ENCODE measurements at places on chromosomes 3 and 15. TPM values are rescaled to one million over a fixed set of nuclear protein-coding genes. Genes with fewer than 3 reads are reported as not detected.

GRCh38 chr3:123344175-123344906 is 104.5 kb downstream of the ADCY5 start:
- no peak for DNase-seq

CDHR4 gene
- total RNA-seq = not detected

DNA sequence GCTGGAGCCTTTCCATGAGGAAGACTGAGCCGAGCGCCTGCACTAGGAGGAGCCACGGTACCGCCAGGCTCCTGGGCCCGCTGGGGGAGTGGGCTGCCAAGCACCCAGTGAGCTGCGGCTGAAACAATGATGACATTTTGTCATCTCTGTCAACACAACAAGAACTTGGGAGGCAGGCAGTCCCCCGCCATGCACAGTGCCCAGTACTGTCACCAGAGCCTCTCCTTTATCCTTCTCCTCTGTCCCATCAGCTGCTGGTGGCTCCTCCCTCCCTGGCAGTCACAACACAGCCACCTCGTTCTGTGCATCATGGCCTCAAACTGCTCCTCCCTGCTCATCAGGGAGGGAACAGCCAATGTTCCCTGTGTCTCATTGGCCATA is 34.0 kb upstream of the PCSK6 start:
- no peak for DNase-seq

ACVR2B gene
- 5.5 TPM for total RNA-seq

DNA sequence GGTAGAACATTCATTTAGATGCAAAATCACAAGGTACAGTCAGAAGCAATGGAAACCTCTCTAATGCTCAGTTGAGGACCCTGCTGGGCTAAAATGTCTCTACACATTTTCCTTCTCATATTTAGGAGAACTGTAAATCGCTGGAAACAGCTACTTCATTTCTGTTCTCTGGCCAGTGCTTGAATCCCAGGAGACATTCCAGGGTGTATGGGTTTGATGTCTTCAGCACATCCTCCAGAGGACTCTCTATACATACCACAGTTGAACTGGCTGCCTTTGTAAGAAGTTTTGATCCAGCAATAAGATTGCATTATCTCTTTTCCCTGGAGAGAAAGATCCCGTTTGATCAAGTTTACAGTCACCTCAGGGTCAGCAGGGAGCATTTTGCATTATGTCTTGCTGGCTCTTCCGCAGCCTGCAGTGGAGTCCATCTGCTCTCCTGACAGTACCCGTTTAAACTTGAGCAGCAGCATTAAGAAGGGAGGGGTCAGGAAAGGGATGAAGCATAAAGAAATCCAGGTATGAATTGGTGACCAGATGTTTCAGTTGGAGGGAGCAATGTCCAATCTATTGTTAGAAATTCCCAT is 676.0 kb downstream of the EPHA3 start:
- no peak for DNase-seq

DNA sequence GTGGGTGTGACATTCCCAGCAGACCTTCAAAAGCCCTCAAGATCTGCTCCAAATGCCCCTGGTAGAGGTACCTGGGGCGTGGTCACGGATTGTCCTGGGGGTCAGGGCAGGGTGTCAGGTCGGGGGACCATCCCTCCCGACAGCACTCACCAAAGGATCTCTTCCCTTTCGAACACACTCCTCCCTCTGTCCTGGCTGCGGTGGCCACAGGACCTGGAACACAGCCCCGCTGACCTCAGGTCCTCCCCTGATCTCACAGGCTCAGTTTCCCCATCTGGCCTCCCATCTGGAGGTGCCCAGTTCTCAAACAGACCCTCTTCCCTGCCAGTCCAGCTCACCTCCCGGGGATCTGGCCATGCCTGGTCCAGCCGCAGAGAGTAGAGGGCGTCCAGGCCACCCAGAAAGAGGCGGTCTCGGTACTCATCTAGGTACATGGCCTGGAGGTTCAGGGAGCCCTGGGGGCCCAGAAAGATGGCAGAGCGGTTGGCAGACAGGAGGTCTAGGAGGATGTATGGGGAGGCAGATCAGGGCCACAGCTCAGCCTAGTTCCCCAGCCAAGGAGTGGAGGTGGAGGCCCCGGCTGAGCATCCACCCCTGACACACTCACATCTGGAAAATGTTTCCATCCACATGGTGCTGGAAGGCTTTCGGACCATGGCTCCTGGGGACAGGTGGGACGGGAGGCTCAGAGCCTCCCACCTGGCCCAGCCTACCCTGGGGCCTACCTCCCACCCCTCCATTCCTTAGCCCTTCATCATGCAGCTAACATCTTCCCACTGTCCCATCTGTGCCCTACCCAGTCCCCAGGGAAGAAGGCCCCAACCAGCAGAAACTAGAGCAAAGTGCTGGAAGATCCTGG is 2.3 kb downstream of the SEMA3G start:
- DNase-seq = no peak

ECE2 gene
- total RNA-seq = not detected

DNA sequence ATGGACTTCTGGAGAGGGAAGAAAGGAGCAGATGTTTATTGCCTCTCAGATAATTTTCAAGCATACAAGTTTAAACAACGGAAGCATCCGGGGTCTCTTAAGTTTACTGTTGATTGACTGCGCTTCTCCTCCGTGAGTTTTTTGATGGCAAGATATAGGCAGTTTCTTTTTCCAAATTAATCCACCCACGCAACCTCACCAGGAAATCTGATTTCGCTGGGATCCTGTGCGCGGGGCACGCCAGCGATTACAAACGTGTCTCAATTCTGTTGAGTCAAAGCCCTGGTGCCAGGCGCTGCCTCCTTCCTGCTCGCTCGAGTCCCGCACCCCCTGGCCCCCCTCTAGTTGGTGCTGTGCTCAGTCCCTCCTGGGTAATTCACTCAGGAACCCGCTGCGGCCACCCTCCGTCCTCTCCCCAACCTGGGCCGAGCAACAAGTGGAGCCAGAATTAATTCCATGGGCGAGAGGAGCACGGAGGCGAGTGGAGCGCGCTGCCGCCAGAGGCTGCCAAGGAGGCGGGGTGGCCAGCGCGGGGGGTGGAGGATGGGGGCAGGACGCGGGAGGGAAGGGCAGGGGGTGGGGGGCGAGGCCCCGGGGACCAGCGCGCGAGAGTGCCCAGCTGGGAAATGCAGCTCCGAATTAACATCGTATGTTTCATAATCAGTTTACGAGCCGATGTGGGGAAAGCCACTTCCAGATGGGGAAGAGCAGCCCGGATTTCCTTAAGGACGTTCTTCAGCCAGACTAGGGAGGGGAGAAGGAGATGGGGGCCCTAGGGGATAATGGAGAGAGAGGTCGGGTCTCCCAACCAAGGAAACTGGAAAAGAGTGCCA is 6.0 kb downstream of the WNT5A start:
- DNase-seq = no peak

- DNase-seq = no peak
These were observed at the start of the genes CHDH and IL17RB for GRCh38 chr3:53846134-53846850. Gene CHDH (minus strand): TSS chr3:53846419. CDS start chr3:53824008, 22,411 bp downstream. Gene IL17RB (plus strand): TSS chr3:53846568. CDS start chr3:53846589, 21 bp downstream.

PP2D1 gene
- not detected for total RNA-seq

- DNase-seq = no peak
These were observed 32.2 kb downstream of the MCTP2 start for GRCh38 chr15:94263341-94264273.

LSMEM2 gene
- not detected for total RNA-seq

SNX22 gene
- 0.61 TPM for total RNA-seq

DNA sequence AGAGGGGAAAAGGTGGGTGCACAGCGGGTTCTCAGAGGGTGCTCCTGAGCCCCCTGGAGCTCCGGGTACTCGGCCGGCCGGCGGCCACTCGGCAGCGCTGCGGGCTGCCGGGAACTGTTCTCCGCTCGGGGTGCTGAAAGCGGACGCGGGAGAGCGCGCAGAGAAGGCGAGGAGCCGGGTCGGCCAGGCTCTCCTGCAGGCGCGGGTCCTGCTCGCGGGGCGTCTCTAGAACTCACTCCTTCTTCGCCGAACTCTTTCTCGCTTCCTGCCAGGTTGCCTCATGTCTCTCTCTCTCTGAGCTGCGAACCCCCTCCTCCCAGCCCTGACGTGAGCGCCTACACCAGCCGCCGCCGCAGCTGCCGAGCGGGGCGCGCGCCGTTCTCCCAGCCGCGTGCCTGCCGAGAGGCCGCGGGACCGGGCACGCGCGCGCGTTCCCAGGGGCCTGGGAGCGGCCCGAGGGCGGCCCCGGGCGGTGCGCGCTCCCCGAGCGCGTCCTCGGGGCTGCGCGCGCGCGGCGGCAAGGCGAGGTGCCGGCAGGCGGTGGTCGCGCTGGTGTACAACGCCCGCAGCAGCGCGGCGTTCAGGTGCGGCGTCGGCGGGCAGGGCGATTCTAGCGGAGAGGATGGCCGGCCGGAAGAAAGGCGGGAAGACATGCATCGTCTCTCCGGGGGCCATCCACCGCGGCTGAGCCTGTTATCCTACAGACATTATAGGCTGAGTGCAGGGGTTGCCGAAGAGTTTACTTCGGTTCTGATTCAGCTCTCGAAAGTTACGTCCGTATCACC is at the start of gene PEX5L:
Gene PEX5L, minus strand, starts transcription at position 267 of the 785 bp plus-strand sequence. CDS start 338 bp downstream, outside the sequence.
- no peak for DNase-seq

GRCh38 chr3:157204431-157204830 is 44.5 kb upstream of the CCNL1 start:
- DNase-seq = no peak

- DNase-seq = no peak
These were observed 358.6 kb upstream of the BCHE start for GRCh38 chr3:166195808-166196207.

NFKBIZ gene
- total RNA-seq = 32.3 TPM

LRRC34 gene
- total RNA-seq = 2.5 TPM

GABRB3 gene
- not detected for total RNA-seq

DNA sequence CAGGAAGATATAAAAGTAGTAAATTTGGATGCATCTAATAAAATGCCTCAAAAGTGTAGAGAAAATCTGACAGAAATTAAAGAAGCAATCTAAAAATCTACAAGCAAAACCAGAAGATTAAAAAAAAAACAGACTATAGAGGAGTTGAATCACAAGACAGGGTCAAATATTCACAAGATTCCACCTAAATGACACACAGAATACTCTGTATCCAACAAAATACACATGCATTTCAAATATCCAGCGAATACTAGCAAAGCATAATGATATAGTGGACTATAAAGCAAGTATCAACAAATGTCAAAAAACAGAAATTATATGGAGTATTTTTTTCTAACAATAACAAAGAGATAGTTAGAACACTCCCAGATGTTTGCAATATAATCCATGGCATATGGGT is 20.5 kb upstream of the ACTC1 start:
- DNase-seq = no peak

GRCh38 chr3:58861551-58861950 is 188.3 kb downstream of the CFAP20DC start:
- DNase-seq = no peak

- DNase-seq = no peak
These were observed 2.6 kb upstream of the PLXND1 start for GRCh38 chr3:129608936-129609590.

GRCh38 chr3:104908761-104909160 is 457.9 kb upstream of the ALCAM start:
- DNase-seq = no peak

GRCh38 chr15:82393671-82394070 is 35.9 kb upstream of the GOLGA6L9 start:
- DNase-seq = no peak

ITPKA gene
- 0.53 TPM for total RNA-seq

DNA sequence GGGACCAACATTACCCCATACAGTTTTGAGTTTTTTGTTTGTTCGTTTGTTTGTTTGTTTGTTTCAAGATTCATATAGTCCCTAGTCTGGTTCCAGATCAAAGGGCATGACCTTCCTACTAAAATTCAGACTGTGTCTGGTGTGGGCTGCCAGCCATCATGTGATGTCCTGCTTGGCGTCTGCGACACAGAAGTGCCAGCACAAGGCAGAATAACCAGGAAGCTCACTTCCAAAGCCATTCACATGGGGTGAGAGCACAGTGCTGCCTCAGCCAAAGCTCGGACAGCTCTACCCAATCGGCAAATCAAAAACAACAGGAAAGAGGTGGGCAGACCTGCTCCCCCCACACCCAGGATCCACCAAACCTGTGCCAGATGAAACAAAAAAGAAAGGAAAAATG is 142.6 kb upstream of the THBS1 start:
- DNase-seq = no peak

- DNase-seq = no peak
These were observed 11.2 kb upstream of the RNU6-1 start for GRCh38 chr15:67850994-67851571.

C3orf85 gene
- total RNA-seq = not detected

DNA sequence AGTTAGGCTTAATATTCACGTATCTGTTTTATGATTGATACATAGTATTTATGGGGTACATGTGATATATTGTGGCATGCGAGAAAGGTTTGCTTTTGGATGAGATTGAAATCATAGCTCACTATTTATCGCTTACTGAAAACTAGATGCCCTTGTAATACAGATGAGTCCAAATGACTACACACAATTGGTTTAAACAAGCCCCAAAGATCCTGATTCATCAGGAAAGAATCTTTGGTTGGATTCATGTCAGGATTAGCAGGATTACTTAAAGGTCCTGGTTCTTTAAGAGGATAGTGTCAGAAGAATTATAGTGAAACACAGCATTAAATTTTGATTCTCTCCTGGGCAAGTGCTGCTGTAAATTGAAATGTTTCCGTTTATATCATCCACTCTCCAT is 18.6 kb upstream of the AADAC start:
- no peak for DNase-seq

DNA sequence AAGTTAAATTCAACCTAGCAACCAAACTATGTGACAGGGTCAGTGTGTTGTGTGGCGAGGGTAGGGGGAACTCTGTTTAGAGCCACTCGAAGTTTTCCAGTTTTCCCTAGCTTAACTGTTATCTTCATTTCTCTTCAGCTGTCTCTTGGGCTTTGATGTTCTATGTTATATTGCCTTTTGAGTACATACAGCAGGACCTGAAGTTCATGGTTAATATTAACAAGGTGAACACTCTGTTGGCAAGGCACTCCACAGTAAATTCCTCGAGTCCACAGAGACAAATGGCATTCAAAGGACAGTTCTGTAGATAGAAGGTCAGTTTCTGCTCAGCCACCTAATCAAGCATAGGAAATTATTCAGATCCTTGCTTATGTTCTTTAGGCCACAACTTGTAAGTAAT is 147.9 kb upstream of the DPH6 start:
- no peak for DNase-seq

- no peak for DNase-seq
These were observed 69.7 kb downstream of the KLHL25 start for GRCh38 chr15:85725019-85725418.

SAXO2 gene
- total RNA-seq = 1.6 TPM

ISLR2 gene
- total RNA-seq = not detected

ADIPOQ gene
- not detected for total RNA-seq

GRCh38 chr3:85068911-85069310 is 110.1 kb downstream of the CADM2 start:
- DNase-seq = no peak

Data from CD8-positive, alpha-beta memory T cell (primary cell).